ENCODE measurements at places on chromosomes 1 and 21.

DNA sequence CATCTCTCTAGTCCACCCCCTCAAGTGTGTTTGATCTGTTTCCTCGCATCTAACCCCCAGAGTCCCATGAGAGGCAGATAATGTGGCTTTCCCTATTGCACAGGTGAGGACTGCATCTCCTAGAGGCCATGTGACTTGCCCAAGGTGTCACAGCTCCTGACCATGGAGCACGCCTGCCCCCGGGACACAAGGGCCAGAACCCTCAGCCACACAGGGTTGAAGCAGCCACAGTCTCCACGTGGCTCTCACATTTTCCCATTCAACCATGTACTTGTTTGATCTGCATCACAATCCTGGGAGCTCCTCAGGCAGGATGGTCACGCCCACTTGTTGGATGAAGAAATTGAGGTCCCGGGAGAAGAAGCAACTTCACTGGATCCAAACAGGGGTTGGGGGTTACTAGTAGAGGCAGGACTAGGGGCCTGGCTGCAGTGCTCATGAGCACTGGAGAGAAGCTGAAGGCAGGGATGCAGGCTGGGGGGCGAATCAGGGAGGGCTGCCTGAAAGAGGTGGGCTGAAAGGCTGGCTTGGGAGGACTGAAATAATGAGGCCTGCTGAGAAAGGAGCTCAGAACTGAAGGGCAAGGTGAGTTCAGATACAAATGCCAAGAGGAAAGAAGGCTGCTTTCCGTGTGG lies 207.9 kb downstream of the PTPRU start:
- DNase-seq, result no peak

- DNase-seq, result no peak
Measured at GRCh38 chr21:31236528-31236927, 107.5 kb downstream of the TIAM1 start.

DNA sequence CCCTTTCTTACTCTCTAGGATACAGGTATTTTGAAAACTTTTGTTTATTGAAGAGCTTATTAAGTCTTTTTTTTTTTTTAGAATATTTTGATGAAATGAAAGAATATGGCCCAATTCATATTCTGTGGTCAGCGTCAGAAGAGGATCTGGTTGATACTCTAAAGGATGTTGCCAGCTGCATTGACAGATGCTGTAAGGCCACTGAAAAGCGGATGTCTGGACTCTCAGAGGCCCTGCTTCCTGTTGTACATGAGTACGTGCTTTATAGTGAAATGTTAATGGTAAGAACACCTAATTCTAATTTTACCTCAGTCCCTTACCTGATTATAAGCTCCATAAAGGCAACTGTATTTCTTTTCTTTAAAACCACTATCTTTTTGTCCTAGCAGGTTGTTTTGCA lies 37.1 kb downstream of the SNX7 start:
- DNase-seq, result no peak

DNA sequence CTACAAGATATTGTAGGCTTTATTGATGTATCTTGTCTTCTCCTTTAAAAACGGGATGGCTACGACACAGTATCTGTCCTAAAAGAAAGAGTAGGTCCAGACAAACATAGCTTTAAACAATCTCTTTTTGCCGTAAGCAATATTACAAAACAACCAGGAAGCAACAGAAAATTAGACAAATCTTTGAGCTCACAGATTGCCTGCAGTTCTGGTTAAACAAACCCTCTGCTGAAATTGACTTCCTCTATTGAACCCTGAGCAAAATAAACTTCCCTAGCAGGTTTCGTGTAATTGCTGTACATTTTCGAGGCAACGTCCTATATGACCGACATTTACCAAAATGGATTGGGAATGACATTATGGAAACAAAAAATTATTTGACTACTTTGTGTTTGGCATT lies 50.6 kb downstream of the CHML start:
- no peak for DNase-seq

- no peak for DNase-seq
Measured at GRCh38 chr1:184912392-184912791, 61.9 kb downstream of the NIBAN1 start.

DNA sequence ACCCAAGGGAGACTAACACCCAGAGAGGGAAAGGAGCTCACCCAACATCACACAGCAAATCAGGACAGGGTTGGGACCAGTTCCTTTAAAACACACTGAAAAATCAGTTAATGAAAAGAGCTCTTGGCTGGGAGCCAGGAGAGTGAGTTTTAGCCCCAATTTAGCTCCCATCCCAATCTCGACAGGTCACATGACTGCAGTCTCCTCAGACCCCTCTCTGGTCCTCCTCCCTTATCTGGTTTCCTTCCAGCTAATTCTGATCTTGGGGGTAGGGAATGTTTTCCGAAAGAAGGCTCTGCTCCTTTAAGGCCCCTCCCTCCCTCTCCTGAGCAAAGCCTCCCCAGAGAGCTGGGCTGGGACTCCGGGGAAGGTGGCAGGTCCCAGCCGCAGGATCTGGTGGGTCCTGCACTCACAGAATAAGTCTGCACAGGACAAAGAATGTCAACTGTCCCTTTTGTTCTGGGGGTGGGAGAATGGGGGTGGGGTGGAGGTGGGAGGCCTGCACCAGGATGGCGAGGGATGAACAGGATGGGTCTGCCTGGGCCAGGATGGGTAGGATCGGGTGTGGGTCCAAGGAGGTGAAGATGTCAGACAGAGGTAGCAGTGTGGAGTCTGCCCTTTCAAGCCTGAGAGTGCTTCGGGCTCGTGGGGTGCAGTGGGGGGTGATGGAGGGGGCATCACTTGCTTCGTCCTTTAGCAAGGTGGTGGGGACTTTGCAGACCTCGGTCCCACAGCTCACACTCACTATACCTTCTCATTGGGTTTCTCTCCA lies 57.3 kb upstream of the SSBP3 start:
- no peak for DNase-seq

DNA sequence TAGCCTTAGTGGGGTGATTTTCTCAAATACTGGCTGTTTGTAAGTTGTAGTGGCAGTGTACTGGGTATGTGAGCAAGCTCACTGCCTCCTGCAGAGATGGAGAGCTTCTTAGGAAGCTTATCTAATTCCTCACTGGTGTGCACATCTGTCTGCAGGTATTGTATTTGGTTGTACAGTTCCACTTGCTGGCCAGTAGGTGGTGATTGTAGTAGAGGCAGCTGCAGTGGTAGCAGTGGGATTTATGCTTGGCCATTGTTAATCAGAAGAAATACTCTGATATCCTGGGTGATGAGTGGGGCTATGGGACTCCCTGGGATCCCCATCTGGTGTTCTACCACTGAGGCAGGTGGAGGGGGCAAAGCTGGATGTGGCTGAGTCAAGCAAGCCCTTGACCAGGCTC lies 276.1 kb upstream of the SPAG17 start:
- DNase-seq, result no peak

DNA sequence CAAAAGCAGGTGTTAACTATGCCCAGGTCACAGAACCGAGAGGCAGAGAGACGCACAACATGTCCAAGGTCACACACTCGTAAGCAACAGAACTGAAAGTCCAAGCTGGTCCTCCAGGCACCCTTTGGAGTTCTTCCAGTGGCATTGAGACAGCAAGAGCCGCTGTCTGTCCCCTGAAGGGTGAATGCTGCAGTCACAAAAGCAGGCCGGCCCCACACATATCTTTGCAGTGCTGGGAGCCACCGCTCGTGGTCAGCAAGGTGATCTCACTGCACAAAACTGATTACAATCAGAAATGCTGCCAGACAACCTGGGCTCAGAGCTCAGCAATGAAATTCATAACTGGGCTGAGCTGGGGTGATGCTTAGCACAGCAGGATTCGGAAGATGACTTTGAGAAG lies 47.4 kb upstream of the RAB4A start:
- DNase-seq, result no peak

GRCh38 chr1:227789084-227790033 lies 26.1 kb upstream of the PRSS38 start:
- DNase-seq, result no peak

GRCh38 chr1:193569983-193570269 lies 383.5 kb upstream of the B3GALT2 start:
- DNase-seq, result no peak

DNA sequence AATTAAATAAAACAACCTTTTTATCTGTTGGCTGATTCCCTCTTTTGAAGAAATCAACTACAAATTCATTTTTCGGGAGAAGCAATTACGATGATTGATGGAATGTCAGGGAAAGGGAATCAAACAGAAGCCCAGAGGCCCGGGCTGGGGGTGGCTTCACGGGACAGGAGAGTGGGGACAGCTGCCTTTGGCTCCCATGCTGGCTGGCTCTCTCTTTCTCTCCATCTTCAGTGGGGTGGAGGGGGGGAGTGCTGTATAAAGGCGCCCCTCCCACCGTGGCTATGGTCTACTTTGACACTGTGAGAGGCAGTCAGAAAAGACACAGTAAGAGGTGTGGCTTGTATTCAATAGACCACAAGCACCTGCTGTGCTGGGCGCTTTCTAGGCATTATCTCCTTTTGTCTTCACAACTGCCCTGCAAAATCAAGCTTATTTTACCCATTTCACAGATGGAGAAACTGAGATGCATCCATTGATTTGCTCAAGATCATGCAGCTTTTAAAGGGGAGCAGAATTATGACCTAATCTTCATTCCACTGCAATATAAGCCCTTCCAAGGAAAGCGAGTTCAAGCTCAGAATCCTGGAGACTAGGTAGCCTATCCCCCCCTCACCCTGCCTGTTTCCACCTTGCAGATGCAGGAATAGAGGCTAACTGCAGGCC lies 92.9 kb downstream of the GRIK3 start:
- DNase-seq, result no peak

GRCh38 chr1:178599745-178600144 lies 86.8 kb downstream of the TEX35 start:
- no peak for DNase-seq

DNA sequence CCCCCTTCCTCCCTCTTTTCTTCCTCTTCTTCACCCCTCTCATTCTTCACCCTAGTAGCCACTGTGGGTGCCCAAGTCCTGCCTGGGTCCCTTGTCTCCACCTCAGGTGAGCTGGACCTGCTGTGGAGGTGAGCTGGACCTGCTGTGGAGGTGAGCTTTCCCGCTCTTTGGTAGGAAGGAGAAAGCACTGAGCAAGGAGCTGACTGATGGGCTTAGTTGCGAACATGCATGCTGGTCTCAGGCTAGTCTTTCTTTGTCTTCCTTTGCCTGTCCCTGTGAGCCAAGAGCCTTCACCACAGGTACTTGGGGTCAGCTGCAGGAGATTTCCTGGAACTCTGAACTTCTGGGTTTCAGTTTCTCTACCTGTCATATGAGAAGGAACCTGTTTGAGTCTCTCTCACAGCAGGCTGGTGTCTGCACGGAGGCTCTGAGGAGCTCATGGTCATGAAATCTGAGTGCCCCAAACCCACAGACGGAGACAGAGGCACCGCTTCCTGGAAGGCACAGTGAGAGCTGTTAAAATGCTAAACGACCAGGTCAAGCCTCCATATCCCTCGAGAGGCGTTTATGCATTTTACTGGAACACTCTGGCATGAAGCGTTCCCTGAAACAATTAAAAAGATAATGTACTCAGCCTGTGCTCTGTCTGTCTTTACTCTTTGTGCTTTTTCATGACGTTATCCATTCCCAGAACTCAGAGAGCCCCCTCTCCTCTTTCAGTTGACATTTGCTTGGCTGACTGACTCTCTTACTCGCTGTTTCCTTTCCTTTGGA lies 69.5 kb downstream of the RHOU start:
- DNase-seq, result no peak

GRCh38 chr1:43015269-43015668 lies 56.6 kb upstream of the SLC2A1 start:
- no peak for DNase-seq

Data from cortex of kidney (tissue), 1 donor.